ENCODE measurements at places on chromosomes 2 and 18.

DNA sequence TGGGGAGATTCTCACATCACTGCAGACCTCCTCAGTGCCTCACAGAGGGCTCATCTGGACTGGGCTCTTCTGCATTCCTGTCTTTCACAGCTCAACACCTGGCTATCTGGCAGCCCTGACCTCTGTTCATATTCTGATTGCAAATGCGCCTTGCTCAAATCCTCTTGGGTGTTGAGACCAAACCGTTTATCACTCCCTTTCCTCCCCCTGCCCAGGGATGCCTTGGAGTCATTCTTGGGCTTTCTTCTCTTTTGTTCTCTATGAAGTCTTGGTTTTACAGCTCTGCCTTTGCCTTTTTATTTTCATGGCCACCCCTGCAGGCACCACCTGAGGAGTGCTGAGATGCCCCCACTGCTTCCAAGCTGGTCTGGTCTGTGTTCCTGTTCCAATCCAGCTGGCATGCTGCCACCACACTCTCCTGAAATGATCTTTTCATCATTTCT lies 26.3 kb downstream of the TUBB6 start:
- DNase-seq = no peak

DNA sequence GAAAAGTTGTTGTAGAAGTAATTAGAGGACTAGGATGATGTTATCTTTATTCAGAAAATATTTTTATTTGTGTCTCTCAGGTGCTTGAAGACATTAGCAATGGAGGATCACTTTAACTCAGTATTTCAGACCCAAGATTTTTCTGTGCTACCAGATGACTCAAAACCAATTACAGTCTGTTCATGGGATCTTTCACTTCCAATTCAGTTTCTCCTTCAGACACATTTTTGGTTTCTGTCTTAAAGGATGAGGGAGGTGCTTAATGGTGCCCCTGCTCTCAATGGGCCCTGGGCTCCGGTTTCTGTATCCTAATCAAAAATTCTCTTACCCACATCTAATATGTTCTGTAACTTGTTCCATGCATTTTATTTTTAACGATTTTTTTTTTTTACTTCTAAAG lies 53.7 kb upstream of the HDAC4 start:
- DNase-seq = no peak

DNA sequence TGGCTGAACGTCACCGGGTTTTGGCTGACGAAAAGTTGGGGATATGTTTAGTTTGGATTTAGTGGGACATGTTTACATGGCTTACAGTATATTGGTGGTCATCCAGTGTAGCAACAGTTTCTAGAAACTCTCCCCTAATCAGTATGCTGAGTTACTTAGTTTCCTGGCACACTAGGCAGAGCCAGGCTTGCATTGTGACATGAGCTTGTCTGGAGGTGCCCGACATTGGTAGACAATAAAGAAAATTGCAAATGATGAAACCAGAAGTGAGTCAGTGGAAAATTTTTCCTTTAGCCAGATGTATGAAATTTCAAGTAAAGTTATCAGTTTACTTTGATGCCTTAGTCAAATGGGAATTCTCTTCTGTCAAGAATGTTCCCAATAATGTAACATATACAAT lies 276.1 kb downstream of the RDH14 start:
- no peak for DNase-seq

DNA sequence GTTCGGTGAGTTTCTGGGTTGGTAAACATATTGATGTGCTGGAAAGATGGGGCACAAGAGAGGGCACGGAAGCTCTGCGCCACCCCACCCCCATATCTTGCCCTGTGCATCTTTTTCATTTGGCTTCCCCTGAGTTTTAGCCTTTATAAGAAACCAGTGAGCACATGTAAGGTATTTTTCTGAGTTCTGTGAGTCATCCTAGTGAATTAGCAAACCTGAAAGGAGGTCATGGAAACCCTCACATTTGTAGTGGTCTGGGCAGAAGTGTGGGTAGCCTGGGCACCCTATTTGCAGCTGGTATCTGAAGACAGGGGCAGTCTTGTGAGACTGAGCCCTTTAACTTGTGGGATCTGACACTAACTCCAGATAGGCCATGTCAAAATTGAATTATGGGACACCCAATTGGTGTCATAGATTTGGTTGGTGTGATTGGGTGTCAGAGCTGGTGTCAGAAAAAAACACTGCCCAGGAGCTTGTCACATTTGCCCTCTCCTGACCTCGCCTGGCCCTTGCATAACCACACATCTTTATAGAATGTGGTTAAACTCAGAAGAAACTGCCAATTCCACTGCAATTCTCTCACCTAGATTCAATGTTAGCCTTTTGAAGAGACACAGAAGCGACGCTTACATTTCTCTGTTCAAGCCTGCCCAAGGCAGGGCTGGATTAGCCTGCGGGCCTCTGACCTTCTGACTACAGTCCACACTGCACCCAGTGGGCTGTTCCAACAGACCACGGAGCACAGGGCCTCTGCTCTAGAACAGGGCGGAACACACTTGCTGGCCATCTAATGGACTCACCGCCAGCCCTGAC lies 12.0 kb upstream of the GALM start:
- no peak for DNase-seq

- DNase-seq = no peak
Observed at GRCh38 chr2:20175931-20176330, 49.0 kb downstream of the SDC1 start.

DNA sequence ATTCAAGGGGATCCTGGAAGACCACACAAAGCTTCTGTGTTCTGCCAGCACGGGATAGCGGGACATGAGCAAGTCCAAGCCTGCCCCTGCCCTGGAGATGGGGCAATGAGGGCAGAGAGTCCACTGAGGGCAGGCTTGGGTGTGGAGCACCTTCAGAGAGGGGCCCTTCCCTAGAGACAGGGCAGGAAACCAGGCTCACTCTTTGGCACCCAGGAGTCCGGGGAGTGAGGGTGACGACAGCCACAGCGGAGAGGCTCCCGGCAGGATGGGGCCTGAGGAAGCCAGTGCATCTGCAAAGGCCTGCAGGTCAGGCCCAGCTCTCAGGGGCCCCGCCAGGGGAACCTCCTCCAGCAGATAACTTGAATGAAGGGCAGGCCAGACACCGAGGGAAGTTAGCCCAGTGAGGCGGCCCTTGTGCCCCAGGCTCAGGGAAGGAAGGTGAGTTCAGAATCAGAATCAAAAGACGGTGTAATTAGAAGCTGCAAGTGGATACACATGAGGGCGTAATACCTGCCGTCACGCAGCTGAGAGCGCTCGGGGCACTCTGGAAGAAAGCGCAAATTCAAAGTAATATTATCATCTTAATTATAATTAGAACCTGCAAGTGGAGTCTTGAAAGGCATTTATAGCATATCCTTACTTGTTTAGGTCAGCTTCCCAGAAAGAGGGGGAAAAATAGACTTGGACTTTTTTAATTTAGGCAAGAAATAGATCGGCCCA lies 142.6 kb upstream of the LGALSL start:
- no peak for DNase-seq

GRCh38 chr18:48775372-48776155 lies 175.2 kb downstream of the SMAD7 start:
- no peak for DNase-seq

DNA sequence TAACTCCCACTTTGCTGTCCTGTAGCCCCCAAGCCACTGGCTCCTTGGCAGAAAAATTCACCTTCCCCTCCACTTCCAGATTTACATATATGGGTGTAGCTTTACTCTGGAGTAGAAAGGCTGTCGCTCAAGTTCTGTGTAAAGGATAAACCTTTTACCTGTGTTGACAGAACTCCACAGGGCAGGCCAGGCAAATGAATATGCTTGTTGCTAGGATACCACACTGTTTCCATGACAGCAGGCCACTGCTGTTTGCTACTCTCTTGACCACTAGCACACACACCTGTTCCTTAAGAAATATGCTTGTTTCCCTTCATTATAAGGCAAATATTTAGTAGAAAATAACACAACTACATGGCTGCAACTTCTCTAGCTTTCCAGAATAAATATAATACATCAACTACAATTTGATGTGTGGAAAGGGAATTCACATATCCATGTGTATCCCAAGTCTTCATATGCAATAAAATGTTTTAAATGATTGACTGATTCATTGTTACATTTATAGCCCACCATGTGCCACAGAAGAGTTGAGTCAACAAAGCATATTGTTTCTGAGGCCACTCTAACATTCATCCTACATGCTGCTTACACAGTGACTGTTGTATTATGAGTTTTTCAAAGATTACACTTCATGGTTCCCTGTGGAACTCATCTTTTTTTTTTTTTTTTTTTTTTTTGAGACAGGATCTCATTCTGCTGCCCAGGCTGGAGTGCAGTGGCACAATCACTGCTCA lies 56.2 kb upstream of the ROCK1 start:
- DNase-seq = no peak

DNA sequence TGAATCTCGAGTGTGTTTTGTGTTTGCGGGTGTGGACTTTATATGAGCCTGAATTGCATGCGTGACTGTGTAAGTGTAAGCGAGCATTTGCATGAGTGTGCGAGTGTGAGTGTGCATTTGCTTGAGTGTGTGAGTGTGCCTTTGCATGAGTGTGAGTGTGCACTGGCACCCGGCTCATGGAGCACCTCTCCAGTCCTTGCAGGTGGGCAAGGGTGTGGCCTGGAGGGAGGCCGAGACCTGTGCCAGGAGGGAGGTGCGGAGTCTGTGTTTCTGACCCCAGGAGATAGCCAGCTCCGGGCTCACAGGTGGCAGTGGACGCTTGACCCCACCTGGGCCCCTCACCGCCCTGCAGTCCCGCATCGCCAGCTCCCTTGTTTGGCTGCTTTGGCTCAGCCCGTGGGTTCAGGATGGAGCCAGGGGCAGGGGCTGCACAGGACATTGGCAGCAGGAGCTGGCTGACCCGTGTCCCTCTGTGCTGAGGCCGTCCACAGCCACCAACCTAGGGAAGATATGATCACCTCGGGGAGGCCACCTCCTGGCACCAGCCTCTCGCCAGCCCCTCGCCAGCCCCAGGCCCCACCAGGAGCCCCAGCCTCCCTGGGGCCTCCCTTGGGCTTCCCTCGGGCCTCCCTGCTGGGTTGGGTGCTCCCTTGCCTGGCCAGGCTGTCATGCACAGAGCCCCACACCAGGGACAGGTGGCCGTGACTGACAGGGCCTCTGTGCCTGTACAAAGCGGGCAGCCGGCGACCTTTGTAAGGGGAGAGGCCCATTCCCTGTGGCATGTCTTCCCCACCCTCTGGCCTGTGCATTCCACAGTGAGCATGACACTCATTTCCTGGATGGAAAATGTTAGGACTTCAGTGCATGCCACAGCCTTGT lies 81.6 kb downstream of the PTGR3 start:
- DNase-seq = no peak

DNA sequence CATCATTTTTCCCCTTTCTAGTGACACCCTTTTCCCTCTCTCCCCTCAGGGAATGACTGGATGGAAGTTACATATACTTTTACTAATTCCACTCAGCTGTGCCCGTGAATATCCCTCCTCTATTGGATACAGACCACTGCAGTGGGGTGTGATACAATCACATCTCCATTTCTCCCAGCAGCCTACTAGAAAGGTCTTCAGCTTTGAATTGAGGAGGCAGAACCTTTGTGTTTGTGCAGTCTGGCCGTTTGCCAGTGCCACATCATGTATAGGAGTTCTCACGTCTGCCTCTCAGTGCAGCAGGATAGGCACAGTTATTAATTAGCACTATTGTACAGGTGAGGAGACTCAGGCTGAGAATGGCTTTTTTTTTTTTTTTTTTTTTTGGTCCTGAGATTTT lies 16.4 kb downstream of the TNFRSF11A start:
- no peak for DNase-seq

GRCh38 chr18:48826806-48827205 lies 124.0 kb downstream of the SMAD7 start:
- peak; percentile 43 for DNase-seq

GRCh38 chr2:101185656-101186055 lies 34.5 kb upstream of the TBC1D8 start:
- DNase-seq = no peak

Measured in right forelimb (tissue), 1 donor.